Activated T-helper 1 cell treated with anti-CD3 and anti-CD28 coated beads, Interleukin-2, amount 50 U/mL, for 16 hours (primary cell): ENCODE measurements at places on chromosomes 13 and 19.

DNA sequence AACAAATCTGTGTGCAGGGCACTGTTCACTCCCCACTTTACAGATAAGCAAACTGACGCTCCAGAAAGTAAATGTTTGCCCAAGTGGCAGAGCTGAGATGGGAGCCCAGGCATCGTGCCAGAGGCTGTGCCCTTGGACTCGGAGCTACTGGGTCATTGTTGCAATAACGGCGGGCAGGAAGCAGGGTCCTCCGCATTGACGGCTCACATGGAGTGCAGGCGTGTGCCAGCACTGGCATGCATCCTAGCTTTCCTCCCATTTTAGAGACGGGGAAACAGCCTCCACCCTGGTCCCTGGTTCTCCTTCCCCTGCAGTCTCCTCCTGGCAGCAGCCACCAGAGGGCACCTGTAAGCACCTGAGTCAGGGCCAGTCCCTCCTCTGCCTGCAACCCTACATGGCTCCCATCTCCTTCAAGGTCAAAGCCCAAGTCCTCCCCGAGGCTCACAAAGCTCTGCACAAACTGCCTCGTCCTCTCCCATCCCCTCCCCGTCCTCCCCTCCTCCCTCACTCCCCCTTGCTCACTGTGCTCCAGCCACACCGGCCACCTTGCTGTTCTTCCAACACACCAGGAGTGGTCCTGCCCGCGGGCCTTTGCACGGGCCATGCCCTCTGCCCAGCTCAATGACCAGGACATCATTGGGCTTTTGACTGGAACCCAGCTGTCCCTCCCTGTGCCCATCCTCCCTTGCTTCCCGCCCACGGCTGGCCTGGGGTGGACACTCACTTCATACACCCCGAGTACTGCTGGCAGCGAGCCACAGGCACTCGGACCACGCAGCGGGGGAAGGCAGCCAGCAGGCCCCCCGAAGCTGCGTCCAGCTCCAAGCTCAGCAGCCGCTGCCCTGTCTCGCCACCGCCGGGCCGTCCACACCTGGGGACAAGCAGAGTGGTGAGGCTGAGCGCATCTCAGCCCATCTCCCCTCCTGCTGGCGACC is 7.7 kb upstream of the LRG1 start:
- DNase-seq: no peak

GRCh38 chr13:37608750-37609339 is 10.3 kb upstream of the POSTN start:
- no peak for DNase-seq

GRCh38 chr13:94303644-94304174 is 175.8 kb downstream of the DCT start:
- no peak for DNase-seq

DNA sequence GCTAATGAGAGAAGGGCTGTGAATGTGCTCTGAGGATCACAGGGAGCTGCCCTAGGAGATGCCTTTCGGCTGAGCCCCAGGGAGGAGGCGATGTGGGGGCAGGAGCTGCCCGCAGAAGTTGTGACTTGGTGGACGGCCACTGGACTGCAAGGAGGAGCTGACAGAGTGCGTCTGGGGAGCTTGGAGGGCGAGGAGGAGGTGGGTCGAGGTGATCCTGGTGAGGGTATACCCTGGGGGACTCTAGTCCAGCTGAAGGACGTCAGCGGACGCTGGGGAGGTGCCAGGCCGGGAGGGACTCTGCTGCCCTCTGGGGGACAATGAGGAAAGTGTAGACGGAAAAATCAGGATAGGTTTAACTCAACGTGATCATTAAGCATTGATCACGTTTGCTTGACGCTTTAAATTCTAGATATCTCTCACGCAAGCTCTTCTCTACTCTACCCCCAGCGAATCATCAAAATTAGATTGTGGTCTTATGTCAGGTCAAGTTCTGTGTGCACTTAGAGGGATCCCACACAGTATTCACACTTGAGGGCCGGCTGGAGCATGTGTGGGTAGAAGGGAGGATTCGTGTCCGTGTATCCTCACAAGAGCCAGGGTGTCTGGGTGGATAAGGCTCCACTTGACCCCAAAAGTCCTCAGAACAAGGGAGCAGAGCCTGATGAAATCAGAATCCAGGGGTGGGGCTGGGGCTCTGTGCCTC is 3.3 kb upstream of the CEACAM7 start:
- DNase-seq: no peak

GRCh38 chr13:100240109-100240779 is 151.4 kb downstream of the PCCA start:
- no peak for DNase-seq

GRCh38 chr13:85366759-85367417 is 432.3 kb downstream of the SLITRK6 start:
- DNase-seq: no peak

- DNase-seq: peak; percentile 79
These were observed 8.8 kb downstream of the FXYD3 start for GRCh38 chr19:35124098-35125060.

DNA sequence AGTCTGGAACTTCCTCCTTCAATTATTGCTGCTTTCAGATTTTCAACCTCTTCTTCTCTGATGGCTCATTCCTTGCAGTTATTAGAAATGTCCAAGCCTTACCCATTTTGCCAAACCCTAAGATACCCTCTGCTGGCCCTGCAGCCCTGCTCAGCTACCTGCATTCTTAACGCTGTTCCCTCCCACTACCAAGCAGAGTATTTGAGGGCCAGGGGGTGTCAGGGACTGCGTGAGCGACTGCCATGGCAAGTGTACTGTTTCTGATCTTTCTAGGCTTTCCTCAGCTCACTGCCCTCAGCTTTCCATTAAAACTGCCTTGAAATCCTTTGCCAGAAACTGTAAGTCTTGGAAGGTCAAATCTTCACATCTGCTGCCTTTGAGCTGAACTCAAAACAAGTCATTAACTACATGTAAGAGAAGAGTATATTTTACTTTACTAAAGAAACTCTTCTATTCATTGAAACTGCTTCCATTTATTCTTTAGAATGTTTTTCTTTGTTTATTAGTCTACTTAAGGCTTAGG is 41.0 kb downstream of the HS6ST3 start:
- DNase-seq: no peak

DNA sequence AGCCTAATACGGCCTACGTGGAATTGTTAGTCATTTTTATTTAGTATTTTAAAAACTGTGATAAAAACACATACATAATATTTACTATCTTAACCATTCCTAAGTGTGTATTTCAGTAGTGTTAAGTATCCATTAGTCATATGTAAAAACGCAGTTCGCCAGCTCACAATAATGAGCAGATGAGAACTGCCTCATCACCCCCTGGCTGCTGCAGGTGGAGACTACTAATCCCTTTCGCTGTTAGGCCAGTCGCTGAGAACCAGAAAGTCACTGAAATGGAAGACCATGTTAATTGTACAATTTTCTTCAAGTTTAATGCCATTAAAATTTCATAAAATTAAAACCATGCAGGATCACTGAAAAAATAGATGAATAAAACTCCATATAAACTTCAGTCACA is 1.6 kb downstream of the ESD start:
- DNase-seq: no peak

DNA sequence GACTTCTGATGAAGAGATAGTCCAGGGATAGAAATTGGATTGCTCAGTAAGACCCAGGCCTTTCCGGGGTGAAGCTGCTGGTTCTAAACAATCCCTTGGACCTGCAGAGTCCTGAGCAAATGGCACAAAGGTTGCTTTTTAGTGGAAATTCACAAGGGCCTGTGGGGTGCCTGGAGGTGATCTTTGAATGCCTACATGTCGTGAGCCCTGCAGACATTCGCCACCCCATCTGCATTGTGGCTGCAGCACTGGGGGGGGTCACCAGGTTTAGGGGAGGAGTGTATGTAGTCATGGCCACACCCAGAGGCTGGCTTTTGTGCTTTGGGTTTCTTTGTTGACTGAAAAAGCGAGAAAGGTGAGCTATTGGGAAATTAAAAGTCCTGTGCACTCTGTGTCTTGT is 41.4 kb downstream of the SLC7A9 start:
- DNase-seq: no peak

DNA sequence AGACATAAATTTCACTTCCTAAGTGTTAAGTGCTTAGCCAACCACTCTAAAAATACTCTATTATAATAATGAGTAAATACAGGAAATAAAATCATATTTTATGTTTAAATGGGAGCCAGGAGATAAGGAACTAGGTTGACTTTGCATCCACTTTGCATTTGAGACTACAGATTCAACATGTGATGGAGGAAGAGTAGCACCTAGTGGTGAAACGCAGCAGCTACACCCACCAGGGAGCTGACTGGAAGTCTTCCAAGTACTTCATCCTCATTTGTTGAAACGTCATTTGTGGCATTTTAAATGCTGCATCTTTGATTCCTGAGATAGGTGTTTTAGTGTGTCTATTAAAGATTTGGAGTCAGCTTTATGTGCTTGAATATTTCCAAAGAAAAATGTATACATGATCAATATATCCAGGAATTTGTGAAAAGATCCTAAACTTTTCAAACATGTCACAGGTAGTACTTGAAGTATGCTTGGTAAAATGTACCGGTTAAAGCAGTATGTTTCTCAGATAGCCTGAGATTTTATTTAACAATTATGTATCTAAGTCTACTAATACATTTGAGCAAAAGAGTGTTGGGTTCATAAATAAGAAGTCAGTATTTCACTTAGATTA is 17.4 kb upstream of the KCTD12 start:
- DNase-seq: peak; percentile 22

- DNase-seq: no peak
These were observed 65.3 kb downstream of the KCTD15 start for GRCh38 chr19:33861950-33862349.

- no peak for DNase-seq
These were observed 985.4 kb downstream of the DIAPH3 start for GRCh38 chr13:59178344-59178743.

GRCh38 chr19:15640904-15641597 is 354 bp downstream of the CYP4F3 start:
- no peak for DNase-seq

GRCh38 chr19:6364353-6364752 is 3.0 kb downstream of the CLPP start:
- DNase-seq: no peak

- no peak for DNase-seq
These were observed 115.8 kb upstream of the TNFSF11 start for GRCh38 chr13:42458193-42458592.
